ENCODE measurements at places on chromosomes 5 and 9.

GRCh38 chr9:124452841-124453585 is 2.8 kb downstream of the ADGRD2 start:
- no peak for DNase-seq

- DNase-seq, result no peak
These were observed 25.5 kb downstream of the DEPDC1B start for GRCh38 chr5:60674251-60675069.

DNA sequence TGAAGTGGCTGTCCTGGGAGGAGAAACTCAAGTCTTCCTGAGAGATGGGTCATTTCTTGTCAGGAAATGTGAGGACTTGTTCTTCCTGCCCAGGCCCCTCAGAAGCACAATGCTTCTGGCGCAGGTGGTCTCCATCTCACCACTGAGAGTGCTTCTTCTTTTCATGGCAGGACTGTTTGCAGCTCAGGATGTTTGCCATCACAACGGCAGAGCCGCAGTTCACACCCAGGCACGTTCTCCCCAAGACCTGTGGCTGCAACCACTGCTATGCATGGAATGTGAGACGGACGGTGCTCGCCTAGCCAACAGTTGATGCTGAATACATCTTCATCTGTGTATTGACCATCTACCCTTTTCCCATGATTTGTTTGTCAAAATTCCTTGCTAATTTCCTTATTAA is 216.3 kb downstream of the GADD45G start:
- DNase-seq, result no peak

- no peak for DNase-seq
These were observed 1938.7 kb upstream of the NUDT12 start for GRCh38 chr5:105501315-105501714.

DNA sequence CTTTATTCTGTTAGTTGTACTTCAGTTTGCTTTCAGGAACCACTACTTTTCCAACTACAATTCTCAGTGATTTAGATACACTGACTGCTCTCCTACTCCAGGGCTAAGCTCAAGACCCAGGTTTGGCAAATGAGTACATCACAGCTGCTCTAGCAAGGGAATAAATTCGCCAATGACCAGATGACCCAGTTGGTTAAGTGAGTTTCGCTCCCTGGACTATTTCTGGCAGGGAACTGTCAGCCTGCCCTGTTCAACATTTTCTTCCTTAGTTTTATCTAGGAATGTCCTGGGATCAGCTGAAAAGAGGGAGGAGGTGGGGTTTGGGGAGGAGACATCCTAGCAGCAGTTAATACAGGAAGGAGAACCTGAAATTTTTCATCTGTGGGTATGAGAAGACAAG is 6.4 kb upstream of the STARD4 start:
- DNase-seq, result no peak

DNA sequence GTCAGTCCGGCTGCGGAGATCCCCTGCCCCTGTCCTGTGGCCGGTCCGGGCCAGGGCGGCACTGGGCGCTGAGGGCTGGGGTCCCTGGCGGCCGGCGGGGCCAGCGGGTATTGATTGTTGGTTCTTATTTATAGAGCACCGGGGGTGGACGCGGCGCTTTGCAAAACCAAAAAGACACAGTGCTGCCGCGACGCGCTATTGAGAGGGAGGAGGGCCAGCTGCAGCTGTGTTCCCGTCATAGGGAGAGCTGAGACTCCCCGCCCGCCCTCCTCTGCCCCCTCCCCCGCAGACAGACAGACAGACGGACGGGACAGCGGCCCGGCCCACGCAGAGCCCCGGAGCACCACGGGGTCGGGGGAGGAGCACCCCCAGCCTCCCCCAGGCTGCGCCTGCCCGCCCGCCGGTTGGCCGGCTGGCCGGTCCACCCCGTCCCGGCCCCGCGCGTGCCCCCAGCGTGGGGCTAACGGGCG is 2.5 kb downstream of the LRRC26 start:
- DNase-seq, result no peak

GRCh38 chr5:166188501-166189325 is 2102.7 kb upstream of the WWC1 start:
- no peak for DNase-seq

DNA sequence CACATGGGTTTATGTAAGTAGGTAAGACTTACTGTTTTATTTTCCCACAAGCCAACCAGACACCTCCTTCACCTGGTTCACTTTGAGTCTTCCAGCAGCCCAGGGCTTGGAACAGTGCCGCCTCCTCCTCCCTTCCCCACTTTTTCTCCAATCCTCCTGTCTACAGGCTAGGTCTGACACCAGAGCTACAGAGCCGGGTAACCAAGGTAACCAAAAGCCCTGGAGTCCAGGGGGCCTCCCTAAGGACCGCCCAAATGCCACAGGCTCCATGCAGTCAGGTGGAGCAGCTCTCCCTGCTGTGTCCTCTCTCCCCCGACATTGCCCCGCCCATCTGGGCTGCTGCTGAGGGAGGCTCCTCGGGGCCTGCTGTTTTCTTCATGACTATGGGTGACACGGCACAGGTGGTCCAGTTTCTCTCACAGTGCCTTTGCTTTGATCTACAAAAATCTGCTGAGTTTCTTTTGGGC is 138.0 kb upstream of the EFNA5 start:
- DNase-seq, result no peak

DNA sequence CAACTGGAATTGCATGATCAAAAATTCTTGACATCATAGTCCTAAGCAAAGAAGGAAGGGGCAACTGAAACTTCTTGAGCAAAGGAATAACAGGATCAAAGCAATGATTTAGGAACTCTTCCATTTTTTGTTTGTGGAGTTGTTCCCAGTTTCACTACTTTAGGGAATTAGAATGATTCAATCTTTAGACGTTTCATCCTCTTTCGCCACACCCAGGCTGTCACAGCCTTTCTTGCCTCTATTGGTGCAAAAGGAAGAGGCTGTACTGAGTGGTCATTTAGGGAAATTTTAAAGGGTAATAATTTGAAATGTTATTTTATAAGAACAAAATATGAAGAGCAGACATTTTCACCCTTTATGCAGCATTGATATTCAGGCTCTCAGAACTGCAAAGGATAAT is 1026.0 kb upstream of the ARRDC3 start:
- no peak for DNase-seq

DNA sequence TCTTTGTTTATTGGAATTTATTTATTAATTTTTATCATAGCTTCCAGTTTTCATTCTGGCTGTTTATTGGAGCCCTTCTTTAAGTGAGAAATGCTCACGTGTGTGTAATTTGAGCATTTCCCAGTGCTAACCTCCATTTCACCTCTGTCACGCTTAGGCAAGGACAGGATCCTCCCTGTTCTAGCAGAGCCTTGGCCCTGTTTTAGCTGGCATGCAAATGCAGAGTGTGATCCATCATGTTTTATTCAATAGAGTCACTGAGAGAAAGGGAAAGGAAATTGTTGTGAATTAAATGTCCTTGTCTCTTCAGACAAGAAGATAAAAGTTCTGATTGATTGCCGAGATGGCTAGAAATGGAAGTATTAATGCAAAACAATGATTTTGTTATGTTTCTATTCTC is 137.3 kb upstream of the ACO1 start:
- DNase-seq, result no peak

- no peak for DNase-seq
These were observed 221.4 kb downstream of the NR3C1 start for GRCh38 chr5:143182106-143182505.

DNA sequence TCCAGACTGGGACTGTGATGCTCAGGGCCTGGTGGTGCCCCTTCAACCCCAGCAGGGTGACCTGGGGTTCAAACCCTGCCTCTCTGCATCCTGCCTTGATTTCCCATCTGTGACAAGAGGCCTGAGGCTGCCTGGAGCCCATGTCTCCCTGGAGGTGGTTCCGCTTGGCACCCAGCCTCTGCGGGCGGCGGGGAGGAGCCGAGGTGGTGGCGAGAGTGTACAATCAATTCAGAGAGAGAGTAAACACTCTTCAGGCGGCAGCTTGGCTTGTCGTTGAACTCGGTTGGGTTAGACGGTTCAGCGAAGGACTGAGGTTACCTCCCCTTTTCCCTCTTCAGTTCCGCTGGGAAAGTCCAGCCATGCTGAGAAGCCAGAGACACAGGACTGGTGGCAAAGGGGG is 39.3 kb downstream of the NTNG2 start:
- no peak for DNase-seq

DNA sequence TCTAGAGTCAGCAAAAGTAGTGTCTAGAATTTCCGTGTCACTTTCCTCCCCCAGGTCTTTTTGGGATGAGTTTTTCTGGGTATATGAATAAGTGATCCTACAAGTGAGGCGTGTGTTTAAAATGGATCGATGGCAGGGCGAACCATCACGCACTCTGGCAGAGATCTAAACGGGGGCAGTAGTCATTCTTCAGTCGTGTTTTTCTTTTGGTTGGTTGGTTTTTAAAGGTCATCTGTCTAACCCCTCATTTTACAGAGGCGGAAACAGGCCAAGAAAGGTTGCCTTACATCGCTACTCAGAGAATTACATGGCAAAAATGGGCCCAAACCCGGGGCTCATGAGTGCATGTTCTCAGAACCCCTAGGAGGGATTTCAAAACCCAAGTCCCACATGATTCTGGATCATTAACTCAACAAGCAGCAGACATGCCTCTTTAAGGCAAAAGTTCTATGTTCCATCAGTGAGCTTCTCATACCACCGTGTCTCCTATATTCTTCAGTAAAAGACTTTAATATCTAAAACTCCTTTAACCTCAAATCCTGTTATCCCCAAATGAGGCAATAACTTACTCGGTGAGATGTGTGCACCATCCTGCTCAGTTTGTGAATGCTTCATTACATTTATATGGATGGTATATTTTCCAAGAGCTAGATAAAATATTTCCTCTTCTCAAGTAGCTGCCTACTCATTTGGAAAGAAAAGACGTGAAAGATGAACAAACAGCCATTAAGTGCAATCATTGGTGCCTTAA is 145.8 kb downstream of the AOPEP start:
- no peak for DNase-seq

GRCh38 chr5:117379521-117379920 is 804.9 kb upstream of the SEMA6A start:
- no peak for DNase-seq

DNA sequence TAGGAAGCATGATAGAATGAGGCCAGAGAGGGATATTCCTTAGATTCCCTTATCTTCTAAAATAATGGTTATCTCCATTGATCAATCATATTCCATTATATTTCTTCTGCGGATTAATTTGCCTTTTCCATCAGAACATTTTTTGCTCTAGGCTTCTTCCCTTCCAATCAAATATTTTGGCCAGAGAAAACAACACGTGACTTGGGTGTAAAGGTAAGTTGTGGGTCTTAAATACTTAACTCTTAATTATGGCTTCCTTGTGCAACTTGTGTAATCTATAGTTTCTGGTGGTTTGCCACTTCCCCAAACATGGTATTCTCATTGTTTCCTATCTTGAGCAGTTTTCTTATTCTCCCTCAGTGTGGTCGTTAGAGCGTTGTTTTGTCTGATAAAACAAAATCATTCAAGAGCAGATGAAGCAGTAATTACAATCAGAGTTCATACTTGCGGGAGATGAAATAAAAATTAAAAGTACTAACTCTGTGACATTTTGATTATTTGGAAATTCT is 889.3 kb downstream of the MAT2B start:
- DNase-seq, result no peak

GRCh38 chr9:130181678-130182380 is 9.6 kb downstream of the NCS1 start:
- no peak for DNase-seq

GRCh38 chr5:59773294-59773693 is 120.2 kb downstream of the PDE4D start:
- no peak for DNase-seq

- DNase-seq, result no peak
These were observed 42.0 kb upstream of the PITX1 start for GRCh38 chr5:135076051-135076491.

DNA sequence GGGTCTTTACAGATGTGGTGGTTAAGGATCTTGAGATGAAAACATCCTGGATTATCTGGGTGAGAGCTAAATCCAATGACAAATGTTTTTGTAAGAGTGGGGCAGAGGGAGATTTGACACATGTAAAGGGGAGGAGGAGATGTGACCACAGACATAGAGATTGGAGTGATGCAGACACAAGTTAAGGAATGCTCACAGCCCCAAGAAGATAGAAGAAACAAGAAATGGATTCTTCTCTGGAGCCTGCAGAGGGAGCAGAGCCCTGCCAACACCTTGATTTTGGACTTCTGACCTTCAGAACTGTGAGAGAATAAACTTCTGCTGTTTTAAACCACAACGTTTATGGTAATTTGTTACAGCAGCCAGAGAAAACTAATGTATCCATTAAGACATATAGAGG is 21.7 kb downstream of the ITGA2 start:
- no peak for DNase-seq

DNA sequence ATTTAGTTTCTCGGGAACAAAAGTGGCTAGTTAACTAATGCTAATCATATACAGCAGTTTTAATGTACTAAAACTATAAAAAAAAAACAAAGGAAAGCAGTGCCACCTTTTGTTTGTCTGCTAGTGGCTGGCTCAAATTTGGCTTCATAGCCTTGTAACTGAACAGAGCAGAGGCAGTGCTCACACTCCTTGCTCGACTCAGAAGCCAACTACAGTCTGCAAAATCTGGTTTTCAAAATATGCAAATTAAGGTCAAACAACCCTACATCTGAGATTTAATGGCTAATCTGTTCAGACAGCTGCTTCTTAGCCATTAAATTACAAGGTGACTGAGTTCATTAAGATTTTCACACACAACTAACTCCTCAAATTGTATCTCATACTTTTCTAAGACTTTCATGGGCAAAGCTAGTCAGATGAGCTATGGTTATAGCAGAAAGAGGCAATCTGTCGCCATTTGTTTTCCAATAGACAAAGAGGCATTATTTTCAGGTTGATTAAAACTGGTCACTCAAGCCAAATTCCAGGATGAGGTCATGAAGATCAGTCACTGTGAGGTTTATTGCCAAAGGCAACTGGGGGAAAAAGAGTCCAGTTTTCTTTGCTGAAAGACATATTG is 56.8 kb upstream of the EPB41L4A start:
- DNase-seq, result no peak

DNA sequence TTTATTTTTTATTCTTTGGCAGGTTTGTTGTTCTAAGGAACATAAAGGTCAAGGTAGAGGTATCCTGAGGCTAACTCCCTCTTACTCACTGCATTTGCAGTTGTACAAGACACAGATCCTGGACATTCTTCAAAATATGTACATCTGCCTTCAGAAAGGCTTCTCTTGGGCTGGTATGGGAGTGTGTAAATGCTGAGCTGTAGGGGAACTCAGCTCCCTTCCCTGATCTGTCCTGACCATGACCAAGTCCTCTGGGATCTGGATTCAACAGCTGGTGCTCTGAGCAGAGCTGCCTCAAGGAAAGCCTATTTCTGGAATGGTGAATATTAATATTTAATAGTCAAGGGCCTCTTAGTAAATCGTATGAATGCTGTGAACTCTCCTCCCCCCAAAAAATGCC is 117.4 kb downstream of the PRKACG start:
- no peak for DNase-seq

Measured in stimulated activated CD4-positive, alpha-beta T cell treated with anti-CD3 and anti-CD28 coated beads, Interleukin-15, amount 100 ng/mL, for 24 hours (primary cell).